HCT116 (cell line): ENCODE measurements at places on chromosomes 2 and 18. TPM values are rescaled to one million over a fixed set of nuclear protein-coding genes. Genes with fewer than 3 reads are reported as not detected.

SPOPL gene
- 48.3 TPM for total RNA-seq

ANKRD62 gene
- total RNA-seq: 0.34 TPM

DNA sequence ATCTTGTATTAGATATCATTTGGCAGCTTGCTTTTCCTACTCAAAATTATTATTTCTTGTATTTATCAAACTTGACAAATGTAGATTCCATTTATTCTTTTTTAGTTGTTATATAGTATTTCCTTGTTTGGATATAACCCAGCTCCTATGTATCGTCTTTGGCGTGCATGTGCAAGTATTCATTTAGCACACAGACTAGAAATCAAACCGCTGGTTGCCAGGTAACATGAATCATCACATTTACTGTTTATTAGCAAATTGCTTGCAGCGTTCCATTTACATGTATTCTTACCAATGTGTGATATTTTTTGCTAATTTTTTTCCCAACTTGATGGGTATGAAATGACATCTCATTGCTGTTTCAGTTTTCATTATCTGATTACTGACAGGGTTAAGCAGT, 2089.7 kb upstream of the CELF4 start:
- DNase-seq: no peak

GRCh38 chr18:11897781-11898180, 10.3 kb downstream of the MPPE1 start:
- no peak for DNase-seq
